ENCODE measurements at places on chromosomes 12 and 14.

- no peak for DNase-seq
These were observed 95.0 kb downstream of the TGFB3 start for GRCh38 chr14:75886636-75887348.

GRCh38 chr14:91417983-91418386 lies 365 bp upstream of the CCDC88C start:
- DNase-seq = no peak

- DNase-seq = no peak
These were observed 613.0 kb downstream of the DIO2 start for GRCh38 chr14:79598339-79598738.

DNA sequence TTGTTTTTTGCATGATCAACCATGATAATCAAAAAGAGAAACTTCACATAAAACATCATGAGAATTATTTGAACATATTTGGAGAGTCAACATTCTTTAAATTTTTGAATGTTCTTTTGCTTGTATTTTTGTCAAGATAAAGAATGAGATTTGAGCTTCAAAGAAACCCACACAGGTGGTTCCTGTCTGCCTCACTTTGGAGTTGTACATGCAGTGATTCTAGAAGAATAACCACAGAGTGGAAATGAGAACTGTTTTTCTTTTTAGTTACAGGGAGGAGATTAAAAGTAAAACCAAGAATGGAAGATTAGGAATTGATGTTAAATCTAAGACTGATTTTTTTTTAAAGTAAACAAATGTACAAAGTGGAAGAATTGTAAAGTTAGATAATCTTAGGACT lies 2.3 kb upstream of the ZNF705A start:
- no peak for DNase-seq

DNA sequence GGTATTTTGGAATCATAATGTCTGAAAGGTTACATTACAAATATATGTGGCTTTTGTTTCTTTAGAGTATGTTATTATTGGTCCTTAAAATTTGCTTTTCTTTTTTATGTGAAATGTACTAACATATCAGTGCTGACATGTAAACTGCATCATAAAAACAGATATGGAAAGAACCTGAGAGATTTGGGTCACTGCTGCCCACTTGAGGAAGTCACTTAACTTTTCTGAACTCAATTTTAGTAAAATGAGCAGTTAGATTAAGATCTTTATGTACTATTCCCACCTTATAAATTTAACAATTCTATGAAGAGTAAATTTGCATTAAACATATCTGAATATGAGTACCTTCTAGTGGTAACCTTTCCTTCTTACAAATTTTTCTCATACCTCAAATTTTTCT lies 7.5 kb downstream of the PTGR2 start:
- DNase-seq = no peak

- no peak for DNase-seq
These were observed 226.7 kb upstream of the ABCD2 start for GRCh38 chr12:39846304-39846703.

- DNase-seq = no peak
These were observed 4.5 kb downstream of the ABCB9 start for GRCh38 chr12:122961531-122962329.

DNA sequence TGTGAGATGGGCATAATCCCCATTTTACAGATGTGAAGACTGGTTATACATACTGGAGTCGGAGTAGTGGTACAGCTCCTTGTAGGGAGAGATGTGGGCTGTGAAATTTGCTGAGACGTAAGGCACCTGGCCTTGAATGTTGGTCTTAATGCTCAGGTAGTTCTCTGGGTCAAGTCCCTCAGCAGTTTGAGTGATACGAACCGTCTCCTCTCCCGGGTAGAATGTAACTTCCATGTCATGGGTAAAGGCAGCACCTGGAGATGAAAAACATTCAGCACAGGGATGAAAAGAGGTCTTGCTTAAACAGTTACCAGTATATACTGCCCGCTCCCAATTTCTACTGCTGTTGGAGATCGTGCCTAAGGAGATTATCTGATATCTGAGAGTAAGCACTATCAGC lies 28.3 kb downstream of the NID2 start:
- no peak for DNase-seq

GRCh38 chr12:95474660-95474958 lies 657 bp downstream of the METAP2 start:
- DNase-seq = no peak

DNA sequence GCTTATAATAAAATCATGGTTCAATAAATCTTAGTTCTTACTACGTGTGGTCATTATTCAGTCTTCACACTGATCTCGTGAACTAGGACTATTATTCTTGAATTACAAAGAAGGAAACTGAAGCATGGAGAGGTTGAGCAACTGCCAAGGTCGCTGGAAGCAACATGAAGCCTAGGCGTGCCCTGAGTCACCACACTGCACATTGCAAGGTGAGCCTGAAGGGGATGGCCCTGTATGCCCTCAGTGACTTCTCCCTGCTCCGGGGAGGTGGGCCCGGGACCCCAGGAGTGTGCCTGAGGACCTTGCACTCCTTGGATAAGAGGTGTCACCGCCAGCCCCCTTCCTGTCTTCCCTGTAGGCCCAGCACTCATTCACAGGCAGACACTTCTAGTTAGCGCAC lies 161.6 kb downstream of the CACNA1C start:
- no peak for DNase-seq

DNA sequence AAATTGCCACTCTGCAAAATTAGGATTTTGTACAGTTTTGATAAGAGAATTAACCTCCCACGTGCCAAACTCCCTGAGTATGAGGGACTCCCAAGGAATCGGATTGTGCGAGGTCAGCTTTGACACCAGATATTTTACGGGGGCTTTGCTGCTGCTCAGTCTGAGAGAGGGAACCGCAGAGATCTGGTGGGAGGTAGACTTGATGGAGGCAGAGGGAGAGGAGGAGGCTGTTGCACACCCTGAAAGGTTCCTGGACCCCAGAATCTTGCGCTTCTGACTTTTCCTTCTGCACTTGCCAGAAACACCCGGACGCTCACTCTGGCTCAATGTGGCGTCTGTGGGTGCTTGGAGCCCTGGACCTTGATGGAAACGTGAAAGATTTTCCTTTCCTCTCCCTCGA lies 83.9 kb downstream of the PAPOLA start:
- DNase-seq = no peak

GRCh38 chr14:35551081-35551480 lies 17.1 kb downstream of the INSM2 start:
- no peak for DNase-seq

DNA sequence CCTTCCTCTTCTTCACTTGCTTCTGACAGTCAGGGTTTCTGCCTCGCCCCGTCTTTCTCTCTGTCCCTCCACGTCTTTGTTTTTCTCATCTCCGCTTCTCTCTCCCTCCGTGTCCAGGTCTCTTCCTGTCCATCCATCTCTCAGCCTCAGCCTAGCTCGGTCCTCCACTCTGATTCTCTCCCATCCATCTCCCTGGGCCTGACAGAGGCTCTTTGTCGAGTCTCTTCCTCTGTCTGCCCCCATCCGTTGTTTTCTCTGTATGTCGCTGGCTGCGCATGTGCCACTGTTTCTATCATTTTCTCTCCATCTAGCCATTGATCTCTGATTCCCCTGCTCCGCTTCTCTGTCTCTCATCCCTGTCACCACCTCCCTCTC lies 328.9 kb upstream of the TBX3 start:
- DNase-seq = no peak

DNA sequence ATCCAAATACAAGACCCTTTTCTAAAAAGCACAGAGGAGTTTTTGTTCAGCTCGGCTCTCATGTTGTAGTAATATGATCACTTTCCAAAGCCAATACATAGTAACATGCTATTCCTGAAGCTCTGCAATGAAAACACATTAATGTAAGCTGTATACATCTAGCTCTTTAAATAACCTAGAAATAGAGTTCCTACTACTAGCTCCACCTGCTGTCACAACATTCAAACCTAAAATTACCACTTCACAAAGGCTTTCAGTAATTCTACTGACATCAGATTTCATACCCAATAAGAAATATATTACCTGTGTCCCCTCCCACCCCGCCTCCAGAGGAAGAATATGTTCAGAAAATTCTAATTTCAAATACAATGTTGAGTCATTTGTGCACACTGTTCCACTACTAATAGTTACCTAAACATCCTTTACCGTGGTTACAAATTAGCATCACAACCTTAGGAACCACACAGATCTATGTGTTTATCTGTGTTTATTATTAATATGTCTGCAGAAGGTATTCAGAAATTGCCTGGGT lies 17.8 kb downstream of the EFCAB11 start:
- no peak for DNase-seq

DNA sequence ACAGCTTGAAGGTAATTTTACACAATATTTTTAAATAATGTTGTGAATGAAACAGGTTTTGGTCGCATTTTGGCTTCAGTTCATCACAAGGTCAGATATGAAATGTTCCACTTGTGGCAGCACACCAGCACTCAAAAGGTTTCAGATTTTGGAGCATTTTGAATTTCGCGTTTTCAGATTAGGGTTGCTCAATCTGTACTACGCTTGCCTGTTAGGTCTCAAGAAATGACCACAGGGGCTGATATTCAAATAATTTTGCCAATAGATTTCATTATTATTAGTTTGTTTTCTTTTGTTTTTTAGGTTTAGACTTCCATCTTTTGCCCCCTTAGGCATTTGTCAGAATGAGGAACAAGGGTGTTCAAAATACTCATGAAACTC lies 29.8 kb downstream of the DICER1 start:
- no peak for DNase-seq

- no peak for DNase-seq
These were observed 189.0 kb upstream of the CCND2 start for GRCh38 chr12:4084573-4084972.

DNA sequence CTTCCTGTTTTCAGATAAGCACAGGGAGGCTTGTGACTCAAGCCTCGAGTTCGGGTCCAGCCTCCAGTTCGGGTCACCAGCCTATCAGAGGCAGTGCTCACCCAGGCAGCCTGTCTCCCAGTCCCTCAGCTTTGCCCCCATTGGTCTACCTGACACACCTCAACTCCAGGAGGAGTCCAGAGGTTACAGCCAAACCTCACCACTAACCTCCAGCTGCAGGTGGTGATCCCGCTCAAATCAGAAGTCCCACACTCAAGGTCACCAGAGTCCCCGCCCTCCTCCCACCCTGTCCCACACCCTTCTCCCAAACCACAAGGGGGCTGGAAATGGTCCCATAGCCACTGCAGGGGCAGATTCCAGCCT lies 42.1 kb downstream of the KDM2B start:
- DNase-seq = no peak

GRCh38 chr12:54374562-54375258 lies 9.8 kb downstream of the ZNF385A start:
- DNase-seq = no peak

- DNase-seq = no peak
These were observed 109.2 kb downstream of the KIF26A start for GRCh38 chr14:104247336-104248202.

GRCh38 chr14:69688299-69688649 lies 76.9 kb downstream of the SUSD6 start:
- no peak for DNase-seq

- DNase-seq = no peak
These were observed 23.1 kb downstream of the ASB2 start for GRCh38 chr14:93953263-93953662.

- no peak for DNase-seq
These were observed 13.0 kb downstream of the SCNN1A start for GRCh38 chr12:6362403-6362802.

- no peak for DNase-seq
These were observed 32.0 kb downstream of the CCNK start for GRCh38 chr14:99513183-99513694.

GRCh38 chr14:61322011-61322798 lies 826 bp downstream of the PRKCH start:
- no peak for DNase-seq

DNA sequence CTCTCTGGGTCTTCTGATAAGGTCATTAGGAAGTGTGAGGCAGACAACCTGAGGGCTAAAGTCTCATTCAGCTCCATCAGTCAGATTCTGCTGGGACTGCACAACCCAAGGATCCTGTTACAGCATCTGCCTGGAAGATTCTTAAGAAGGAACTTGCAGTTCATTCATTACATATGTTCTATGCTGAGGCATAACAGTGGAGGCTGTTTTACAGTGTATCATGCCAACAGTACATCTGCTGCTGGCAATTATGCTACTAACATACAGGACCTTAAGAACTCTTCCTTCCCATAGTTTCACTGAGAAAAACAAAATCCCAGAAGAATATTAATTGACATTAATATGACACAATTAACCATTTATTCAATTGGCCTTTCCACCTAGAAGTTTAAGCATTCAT lies 968.6 kb downstream of the DIO2 start:
- DNase-seq = no peak

DNA sequence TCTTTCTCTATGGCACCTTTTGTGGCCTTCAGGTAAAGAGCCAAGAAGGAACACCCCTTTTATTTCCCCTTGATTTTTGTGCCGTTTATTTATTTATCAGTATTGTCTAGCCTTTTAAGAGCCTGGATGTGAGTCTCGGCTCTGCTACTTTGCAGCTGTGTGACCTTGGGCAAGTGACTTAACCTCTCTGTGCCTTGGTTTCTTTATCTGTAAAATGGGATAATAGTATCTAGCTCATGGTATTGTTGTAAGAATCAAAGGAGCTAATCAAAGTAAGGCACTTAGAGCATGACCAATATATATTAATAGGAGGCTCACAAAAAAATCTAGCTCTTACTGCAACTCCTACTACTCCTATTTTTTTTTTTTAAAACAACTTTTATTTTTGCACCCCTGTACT lies 179.7 kb downstream of the CHST11 start:
- DNase-seq = no peak

Data from stimulated activated CD4-positive, alpha-beta T cell treated with anti-CD3 and anti-CD28 coated beads, TNF-alpha, amount 100 ng/mL, for 48 hours (primary cell).